ENCODE measurements at places on chromosomes 16 and 17.

DNA sequence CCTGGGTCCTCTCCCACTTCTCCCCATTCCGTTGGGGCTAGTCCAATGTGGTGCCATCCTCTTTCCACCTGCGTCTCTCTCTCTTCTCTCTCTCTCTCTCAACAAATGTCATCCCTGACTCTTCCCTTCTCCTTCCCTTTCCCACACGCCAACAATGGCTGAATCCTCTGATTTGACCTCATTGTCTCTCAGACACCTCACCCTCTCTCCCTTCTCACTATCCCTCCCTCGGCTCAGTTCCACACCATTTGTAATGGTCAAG, 628 bp upstream of the ZNF18 start:
- DNase-seq, result no peak

GRCh38 chr17:3657874-3658783, 10.2 kb downstream of the TAX1BP3 start:
- no peak for DNase-seq

- no peak for DNase-seq
These were observed 19.2 kb downstream of the DCUN1D3 start for GRCh38 chr16:20880867-20881502.

DNA sequence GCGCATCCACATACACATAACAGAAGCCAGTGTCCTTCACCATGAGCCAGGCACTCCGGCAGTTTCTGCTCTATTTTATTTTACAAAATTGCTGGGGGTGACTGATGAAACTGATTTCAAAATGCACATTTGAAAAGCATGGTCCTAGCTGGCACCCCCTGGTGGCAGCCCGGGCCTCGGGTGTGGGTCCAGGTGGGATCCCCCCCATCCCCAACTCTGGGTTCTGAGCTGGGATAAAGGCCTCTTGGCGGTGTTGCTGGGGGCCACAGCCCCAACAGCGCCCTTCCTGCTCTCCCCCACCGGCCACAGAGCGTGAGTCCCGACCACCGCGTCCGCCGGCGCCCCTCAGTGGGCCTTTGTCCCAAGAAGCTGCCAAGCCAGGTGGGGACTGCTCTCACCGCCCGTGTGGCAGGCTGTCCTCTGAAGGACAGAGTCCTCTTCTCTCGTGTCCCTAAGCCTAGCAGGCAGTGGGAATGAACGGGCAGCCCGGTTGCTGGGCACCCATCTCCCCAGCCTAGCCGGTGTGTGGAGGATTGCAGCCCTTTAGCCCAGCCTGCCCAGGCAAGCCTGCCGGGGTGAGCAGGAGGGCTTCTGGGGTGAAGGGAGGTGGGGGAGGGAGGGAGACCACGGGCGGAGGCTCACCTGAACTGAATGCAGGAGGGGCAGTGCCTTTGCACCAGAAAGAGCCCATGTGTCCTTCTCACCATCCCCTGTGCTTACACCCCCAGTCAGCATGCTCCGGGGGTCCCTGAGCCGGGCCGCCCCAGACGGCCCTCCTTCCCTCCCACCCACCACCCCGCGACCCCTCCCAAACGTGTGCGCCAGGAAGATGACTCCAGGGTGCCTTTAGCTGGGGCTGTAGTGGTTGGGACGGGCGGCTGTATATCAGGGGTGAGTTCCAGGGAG, 898 bp downstream of the SNAI3 start:
- DNase-seq, result peak; percentile 54

DNA sequence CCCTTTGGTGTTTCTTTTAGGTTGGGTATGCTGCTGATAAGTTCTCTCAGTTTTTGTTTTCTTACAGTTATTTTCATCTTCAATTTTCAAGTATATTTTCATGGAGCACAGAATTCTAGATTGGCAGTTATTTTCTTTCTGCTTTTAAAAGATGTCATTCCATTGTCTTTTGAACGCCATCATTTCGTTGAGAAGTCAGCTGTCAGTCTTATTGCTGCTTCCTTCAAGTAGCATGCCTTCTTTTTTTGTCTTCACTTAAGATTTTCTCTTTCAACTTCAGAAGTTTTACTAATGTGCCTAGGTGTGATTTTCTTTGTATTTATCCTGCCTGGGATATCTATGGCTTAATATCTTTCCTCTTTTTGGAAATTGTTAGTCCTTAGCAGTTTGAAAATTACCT, 262.2 kb upstream of the PMFBP1 start:
- DNase-seq, result peak; percentile 67

- DNase-seq, result no peak
These were observed 283.8 kb downstream of the ZFHX3 start for GRCh38 chr16:72764015-72764654.

- DNase-seq, result peak; percentile 60
These were observed 14.4 kb downstream of the FA2H start for GRCh38 chr16:74760007-74760767.

GRCh38 chr17:58246104-58246740, 7.8 kb downstream of the LPO start:
- DNase-seq, result no peak

- no peak for DNase-seq
These were observed 7.2 kb upstream of the SETD6 start for GRCh38 chr16:58507963-58508670.

GRCh38 chr16:87921236-87921773, 15.0 kb downstream of the CA5A start:
- DNase-seq, result no peak

GRCh38 chr16:28200661-28201060, 11.1 kb downstream of the XPO6 start:
- no peak for DNase-seq

- no peak for DNase-seq
These were observed 212.8 kb upstream of the WSB1 start for GRCh38 chr17:27081002-27081638.
